ENCODE measurements at places on chromosomes 7 and 10.
A peak's percentile ranks its signal among the peaks of the same experiment; 100 is the strongest.

- DNase-seq: no peak
These were observed 77.0 kb downstream of the POU6F2 start for GRCh38 chr7:39054731-39055130.

DNA sequence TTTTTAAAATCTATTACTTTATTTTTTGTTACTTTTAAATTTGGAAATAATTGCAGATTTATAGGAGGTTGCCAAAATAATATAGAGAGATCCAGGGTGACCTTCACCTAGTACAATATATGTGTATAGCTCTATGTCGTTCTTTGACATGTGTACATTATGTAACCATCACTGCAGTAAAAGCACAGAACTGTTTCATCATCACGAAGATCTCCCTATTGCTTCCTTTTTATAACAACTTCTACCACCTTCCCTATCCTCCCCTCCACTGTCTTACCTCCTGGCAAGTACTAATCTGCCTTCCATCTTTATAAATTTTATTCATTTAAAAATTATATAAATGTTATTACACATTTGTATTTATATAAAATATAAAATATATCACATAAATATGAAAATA, 251.0 kb downstream of the AUTS2 start:
- no peak for DNase-seq

DNA sequence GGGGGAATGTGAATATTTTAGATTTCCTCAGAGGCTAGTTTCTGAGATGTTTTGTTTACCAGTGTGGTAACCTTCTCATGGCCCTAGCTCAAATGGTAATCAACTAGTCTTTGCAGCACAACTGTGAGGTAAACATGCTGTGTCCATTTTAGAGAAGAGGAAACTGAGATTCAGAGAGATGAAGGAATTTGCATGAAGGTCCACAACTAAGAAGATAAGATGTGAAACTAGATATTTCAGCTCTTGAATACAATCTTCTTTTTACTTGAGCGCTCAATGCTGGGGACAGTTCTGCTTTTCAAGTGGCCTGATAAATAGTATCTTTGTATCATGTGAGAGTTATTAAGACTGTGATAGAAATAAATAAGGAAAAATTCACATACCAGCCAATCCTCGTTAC, 245.4 kb downstream of the AUTS2 start:
- no peak for DNase-seq

DNA sequence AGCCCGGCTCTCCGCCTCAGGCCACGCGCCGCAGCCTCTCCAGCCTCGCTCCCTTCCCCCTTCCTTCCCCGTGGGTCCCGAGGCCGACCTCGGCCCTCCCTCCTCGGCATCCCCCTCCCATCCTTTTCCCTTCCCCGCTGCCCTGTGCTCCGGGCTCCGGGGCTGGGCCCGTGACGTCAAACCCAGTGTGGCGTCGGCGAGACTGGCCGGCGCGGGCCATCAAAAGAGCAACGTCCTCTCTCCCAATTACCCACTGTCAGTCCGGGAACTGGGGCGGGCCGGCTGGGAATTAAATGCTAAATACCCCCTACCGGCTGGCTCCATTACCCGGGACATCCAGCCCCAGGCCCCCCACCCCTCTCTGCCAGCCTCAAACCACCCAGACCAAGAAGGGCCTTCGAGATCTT, 2.6 kb upstream of the GATA3 start:
- DNase-seq: no peak

GRCh38 chr7:145903658-145904057, 212.9 kb upstream of the CNTNAP2 start:
- DNase-seq: no peak

GRCh38 chr7:106031300-106032035, 68.4 kb downstream of the CDHR3 start:
- no peak for DNase-seq

GRCh38 chr10:60123668-60124067, 217.3 kb upstream of the CCDC6 start:
- DNase-seq: no peak

- no peak for DNase-seq
These were observed 5.7 kb upstream of the DYNC1I1 start for GRCh38 chr7:95766657-95767056.

GRCh38 chr7:54769203-54769602, 10.2 kb upstream of the SEC61G start:
- peak; percentile 39 for DNase-seq

GRCh38 chr7:84529480-84530205, 335.1 kb upstream of the SEMA3A start:
- peak; percentile 43 for DNase-seq

GRCh38 chr10:28250358-28250757, 52.5 kb downstream of the MPP7 start:
- no peak for DNase-seq

DNA sequence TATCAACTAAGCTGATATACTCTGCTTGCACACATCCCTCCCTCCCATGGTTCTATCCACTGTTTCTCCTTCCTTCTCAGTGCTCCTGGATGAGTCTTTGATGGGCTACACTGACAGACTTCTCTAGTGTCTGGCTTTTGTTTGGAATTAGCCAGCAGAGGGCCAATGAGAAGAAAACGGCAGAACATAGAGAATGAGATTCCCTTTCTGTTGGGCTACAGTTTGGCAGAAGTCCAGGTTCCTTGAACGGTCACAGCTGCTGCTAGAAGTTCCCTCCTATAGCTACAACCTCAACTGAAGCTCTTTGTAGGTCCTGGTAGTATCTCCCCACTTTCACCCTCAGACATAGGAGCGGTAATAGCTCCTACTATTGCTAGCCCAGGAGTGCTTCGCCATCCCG, 251.1 kb upstream of the LRRN3 start:
- DNase-seq: no peak

GRCh38 chr7:50952544-50952943, 169.8 kb upstream of the GRB10 start:
- DNase-seq: no peak

DNA sequence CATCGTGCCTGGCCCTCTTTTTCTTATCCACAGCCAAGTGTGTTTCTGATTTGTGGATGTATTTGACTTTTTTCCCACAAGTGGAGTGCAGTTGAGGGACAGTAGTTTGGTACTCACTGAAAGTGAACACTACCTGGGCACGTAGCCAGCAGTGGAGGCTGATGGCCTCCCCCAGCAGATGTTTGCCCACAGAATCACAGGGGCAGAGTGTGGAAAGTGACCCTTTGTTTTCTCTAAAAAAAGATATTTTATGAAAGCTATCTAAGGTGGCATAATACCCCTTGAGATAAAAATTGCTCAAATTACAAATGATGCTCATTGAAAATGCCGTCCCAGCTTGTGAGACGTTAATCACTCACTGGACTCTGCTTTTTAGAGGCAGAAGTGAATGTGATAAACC, 29.1 kb downstream of the WDR37 start:
- DNase-seq: no peak

GRCh38 chr10:16602104-16602775, 80.6 kb upstream of the C1QL3 start:
- DNase-seq: no peak

GRCh38 chr7:19116121-19117090, 1.0 kb downstream of the TWIST1 start:
- DNase-seq: no peak

DNA sequence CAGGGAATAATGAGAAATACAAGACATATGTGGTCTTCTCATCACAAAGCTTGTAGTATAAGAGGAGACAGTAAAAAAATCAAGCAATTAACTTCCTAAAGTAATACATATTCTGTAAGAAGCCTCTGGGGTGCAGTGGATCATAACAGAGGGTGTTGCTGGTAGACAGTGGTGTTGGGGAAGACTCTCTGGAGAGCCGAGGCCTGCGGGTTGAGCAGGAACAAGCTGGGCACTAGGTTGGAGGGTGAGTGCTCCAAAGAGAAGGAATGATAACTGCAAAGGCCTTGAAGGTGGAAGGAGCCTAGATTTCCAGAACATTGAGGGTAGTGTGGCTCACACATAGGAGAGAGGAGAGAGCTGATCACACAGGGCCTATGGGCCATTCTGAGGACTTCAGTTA, 1.5 kb downstream of the GIMAP4 start:
- no peak for DNase-seq

DNA sequence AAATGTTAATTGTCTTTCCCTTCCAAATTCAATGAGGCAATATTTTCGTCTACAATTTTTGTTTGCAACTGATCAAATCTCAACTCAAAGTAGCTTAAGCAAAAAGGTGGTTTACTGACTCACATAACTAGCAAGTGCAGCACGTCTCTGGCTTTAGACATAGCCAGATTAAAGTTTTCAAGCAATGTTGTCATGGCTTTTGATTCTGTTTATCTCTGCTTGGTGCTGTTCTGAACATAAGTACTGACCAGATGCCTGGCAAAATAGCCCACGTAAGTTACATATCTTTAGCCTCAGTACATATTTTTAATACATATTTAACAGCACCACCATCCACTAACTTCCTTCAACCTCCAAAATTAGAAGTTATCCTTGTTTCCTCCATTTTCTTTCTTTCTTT, 877.9 kb downstream of the KCNMA1 start:
- DNase-seq: no peak

Measured in AG08395 (cell line).